ENCODE measurements at places on chromosomes 7 and 10.

DNA sequence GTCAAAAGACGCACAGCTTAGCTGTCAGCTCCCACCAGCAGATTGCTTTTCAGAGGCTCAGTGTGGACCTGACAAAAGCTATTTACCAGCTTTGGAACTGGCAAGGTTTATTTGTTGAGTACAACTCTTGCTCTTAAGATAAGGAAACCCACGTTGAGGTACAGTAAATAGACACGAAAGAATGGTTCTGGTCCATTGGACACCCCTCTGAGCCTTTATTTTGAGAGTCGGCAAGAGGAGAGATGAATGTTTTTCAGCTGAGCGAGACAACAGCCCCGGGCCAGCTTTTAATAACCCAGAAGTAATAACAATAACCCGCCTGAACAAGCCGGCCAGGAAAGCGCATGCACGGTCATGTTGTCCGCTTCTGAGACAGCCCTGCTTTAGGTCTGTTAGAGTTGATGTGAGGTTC, 49.0 kb downstream of the WNT2 start:
- no peak for DNase-seq

DNA sequence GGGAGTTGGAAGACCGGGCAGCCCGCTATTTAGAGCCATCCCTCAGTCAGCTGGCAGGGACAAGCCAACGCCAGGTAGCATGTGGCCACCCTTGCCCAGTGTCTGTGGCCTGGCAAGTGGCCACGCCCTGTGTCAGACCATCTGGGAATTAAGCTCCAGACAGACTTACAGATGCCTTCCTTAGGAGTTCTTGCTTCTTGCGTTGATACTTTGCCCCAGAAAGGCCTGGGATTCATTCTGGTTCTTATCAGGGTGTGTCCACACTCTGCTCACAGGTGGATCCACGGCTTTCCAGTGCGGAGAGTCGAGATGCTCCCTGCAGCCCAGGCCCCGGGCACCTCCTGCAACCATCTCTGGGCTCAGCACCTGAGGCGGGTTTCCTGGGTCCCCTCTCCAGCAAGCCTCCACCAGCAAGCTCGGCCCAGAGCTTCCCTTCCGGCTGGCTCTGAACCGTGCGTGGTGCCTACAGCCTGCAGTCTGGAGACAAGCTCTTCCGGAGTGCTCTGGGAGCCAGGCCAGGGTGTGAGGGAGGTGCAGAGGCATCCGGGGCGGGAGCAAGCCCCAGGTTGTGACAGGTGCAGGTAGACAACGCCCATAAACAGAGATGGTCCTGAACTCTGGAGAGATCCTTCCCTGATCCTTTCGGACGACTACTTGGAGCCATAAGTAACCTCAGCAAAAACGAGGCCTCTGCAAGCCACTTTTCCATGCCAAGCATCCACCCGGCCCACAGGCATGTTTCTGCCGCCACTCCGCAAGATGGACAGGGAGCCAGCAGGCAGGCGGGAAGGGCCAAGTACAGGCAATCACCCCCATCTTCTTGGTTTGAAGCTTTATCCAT, 32.3 kb upstream of the PPIF start:
- no peak for DNase-seq

GRCh38 chr10:52481986-52482555, 168.0 kb downstream of the DKK1 start:
- no peak for DNase-seq

- DNase-seq, result no peak
Measured at GRCh38 chr7:45100761-45101480, 10.6 kb downstream of the TBRG4 start.

DNA sequence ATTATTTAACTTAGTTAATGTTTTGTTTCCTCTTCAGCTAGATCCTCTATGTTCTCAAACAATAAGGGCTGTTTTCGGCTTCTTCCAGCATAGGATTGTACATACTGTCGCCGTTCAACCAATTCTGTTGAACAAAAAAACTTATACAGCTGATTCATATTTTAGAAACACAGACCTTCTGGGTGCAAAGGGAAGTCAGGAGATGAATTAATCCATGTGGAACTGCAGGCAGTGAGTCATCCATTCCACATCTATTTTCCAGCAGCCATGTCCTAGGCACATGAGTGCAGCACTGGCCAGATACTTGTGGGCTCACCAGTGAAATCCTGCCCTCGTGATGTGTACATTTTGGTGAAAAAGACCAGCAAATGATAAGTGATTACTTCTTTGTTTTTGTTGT, 163.2 kb downstream of the JAZF1 start:
- DNase-seq, result no peak

GRCh38 chr10:29620112-29620690, 14.6 kb downstream of the SVIL start:
- no peak for DNase-seq

GRCh38 chr10:59561477-59562121, 148.1 kb downstream of the SLC16A9 start:
- DNase-seq, result no peak

DNA sequence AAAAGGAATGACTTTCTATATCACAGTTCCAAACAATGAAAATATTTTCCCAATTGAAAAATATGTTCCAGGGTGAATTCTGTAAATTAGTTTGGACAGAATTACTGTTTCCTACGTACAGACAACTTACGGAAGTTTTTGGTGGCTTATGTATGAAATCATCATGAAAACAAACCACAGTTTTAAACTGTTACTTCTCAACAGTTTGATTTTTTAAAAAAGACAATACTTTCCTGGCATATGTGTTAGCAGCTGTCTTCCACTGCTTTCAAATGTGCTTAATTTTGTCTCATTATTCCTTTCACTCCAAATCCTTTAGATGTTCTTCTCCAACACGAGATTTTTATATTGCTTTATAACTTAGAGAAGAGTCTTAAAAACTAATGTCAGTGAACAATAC, 56.2 kb downstream of the SEMA3A start:
- no peak for DNase-seq

DNA sequence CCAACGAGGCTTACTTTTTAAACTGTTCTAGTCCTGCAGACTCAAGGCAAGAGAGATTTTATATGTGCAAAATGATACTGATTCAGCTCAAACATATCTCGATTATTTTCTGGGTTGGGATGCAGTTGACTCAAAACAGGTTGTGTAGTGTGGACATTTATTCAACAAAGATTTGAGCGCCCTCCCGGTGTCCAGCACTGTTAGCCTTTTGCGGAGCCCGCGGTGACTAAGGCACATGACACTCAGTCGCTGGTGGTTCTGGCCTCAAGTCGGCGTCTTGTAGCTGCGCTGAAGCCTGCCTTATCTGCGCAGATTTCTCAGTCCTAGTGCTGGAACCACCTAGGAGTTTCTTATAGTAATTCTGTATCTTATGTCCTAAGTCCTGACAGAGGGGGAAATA, 938 bp upstream of the CADPS2 start:
- DNase-seq, result peak; percentile 28

DNA sequence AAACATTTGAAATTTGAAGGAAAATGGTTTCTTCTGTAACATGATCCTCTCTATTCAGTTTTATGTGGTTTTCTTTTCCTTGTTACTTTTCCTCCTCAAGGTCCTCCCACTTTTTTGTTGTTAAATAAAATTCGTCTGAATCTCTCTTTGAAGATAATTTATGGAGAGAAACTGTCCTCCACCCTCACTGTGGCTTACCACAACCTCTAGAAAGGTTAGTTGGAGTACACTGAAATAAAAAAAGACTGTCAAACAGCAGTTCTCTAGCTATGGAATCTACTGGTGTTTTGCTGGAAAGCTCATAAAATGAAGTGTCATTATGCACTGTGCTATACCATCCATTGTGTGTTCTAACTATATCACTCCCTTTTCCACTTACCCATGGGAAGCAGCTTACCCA, 189.4 kb downstream of the HDAC9 start:
- DNase-seq, result no peak

- DNase-seq, result no peak
Measured at GRCh38 chr10:124688386-124688785, 55.8 kb downstream of the FAM53B start.

DNA sequence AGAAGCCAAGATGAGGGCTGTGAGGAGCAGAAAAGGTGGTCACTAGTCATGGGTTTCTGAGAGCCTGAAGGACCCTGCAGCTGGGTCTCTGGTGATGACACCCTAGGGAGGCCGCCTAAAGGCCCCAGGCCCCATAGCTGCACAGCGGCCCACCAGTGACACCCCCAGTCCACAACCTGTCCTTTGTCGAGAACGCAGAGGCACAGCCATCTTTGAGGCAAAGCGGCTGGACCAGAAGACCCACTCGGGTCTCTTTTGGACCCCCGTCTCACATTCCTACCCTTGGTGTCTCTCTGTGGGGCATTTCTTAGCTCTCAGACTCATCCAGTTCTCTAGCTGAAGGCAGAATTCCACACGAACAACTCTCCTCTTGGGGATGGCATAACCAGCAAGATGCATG, 18.8 kb downstream of the JCAD start:
- DNase-seq, result no peak

DNA sequence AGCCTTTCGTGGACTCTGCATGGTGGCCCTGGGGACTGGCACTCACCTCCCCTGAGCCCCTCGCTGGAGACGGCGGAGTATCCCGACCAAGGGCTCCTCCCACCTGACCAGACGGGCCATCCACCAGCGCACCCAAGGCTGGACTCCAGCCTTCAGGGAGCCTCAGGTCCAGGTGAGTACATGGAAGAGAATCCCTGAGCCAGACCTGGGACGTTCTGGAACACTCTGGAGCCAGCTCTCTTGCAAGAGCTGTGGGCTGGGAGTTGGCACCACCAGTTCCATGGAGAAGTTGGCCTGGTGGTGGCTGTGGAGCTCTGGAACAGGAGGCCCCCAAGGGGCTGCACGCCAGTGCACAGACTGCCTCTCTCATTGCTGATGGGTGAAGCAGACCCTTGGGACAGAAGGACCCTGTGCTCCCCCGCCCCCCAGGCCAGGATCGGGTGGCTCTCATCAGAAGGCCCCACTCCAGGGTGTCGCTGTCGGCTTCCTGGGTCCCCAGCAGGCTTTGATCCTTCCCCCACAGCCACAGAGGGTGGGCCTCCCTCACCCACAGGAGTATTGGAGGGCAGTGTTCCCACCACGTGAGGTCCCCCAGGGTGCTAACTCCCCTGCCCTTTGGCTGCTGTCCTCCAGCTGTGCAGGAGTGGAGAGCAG, 189.9 kb downstream of the EBF3 start:
- DNase-seq, result no peak

- DNase-seq, result no peak
Measured at GRCh38 chr7:3537210-3537875, 236.3 kb downstream of the SDK1 start.

- DNase-seq, result no peak
Measured at GRCh38 chr7:21568762-21569161, 25.9 kb downstream of the DNAH11 start.

- DNase-seq, result peak; percentile 74
Measured at GRCh38 chr7:151727579-151728285, 149.2 kb downstream of the PRKAG2 start.

GRCh38 chr10:116752969-116753665, 10.8 kb upstream of the HSPA12A start:
- DNase-seq, result no peak

DNA sequence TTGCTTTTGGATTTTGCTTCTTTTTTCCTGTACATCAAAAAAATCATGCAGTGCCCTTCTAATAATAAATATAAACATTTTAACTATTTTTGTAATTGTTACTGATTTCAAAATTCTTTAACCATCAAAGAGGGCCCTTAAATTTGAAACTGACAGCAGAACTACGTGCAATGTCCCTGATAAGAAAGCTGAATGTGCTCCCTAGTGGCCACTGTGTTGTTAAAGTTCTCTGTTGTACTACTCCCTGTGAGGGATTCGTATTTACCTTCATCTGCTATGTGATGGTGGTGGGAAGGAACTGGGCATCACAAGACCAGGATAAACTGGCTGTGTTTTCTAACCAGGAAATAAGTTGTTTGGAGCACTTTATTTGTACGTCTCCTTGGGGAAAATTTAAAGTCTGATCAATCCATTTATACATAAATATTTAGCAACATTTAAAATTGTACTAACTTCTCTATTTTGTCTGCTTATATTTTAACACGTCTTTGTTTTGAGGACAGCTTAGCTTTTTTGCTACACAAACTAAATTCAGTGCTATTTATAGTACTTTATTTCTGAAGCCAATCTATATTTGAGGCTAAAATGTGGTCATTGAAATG, 322.4 kb downstream of the HGF start:
- no peak for DNase-seq

- no peak for DNase-seq
Measured at GRCh38 chr7:92714767-92715166, 121.6 kb downstream of the CDK6 start.

DNA sequence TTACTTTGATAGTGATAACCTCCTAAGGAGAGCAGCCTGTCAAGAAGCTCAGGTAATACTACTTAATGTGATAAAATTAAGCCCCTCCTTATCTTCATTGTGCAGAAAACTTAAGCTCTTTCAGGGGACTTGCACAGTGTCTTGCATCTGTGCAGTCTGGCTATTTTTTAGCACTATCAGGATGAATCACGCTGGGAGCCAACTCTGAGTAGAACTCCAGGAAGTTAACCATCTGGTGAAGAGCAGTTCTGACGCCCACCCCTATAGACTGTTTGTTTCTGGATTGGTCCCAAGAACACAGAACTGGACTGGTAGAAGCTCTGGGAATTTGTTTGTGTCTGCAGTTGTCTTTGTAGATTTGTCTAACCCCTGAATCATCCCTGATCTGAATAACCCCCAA, 41.9 kb downstream of the AGK start:
- no peak for DNase-seq

- no peak for DNase-seq
Measured at GRCh38 chr10:18664841-18665478, 5.7 kb downstream of the ARL5B start.

- DNase-seq, result no peak
Measured at GRCh38 chr7:29030781-29031275, 72.7 kb upstream of the TRIL start.

GRCh38 chr7:28695300-28696295, 262.5 kb downstream of the TRIL start:
- no peak for DNase-seq

DNA sequence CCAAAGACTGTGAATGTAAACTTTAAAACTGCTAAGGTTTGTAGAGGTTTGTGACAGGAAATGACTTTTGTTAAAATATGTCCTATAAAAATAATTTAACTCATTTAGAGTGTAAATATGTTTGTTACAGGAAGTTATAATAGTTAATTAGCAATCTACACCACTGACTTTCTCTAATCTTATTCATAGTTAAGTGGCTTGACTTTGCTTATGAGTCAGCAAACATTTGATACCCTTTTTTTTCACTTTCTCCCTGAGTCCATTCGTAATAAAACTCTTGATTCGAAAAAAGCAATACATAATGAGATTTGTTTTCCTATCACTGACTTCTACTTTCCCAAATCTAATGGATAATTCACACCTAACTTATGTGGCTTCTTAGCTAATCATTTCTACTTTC, 317.7 kb upstream of the SEMA3C start:
- DNase-seq, result no peak

DNA sequence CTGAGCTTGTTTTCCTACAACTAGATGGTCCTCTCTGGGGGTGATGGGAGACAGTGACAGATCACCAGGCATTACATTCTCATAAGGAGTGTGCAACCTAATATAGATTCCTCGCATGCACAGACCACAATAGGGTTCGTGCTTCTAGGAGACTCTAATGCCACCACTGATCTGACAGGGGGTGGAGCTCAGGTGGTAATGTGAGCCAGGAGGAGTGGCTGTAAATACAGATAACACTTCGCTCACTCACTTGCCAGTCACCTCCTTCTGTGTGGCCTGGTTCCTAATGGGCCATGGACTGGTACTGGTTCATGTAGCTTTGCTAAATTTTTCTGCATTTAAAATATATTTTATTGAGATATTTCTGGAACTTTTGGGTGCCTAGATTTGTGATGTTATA, 202.3 kb upstream of the ZNF32 start:
- no peak for DNase-seq

All from GM13976 (cell line).